Amniotic stem cell (primary cell): ENCODE measurements at places on chromosomes 1 and 21.

DNA sequence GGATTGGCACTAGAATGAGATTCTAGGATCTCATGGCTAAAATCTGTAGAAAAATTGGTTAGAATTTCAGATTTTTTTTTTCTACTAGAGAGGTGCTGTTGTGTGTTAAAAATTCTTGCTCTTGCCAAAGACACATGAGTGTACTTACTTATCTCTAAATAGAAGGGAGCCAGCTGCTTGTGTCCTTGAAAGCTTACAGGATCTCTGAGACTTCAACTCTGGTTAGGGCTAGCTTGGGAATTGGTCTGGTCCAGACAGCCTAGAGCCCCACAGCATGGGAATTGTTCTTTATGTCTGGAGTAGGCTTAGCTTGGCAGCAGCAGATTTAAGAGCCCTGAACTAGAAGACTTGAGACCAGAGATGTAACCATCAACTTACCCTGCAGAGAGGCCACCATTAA is 37.3 kb downstream of the MACO1 start:
- DNase-seq: no peak

DNA sequence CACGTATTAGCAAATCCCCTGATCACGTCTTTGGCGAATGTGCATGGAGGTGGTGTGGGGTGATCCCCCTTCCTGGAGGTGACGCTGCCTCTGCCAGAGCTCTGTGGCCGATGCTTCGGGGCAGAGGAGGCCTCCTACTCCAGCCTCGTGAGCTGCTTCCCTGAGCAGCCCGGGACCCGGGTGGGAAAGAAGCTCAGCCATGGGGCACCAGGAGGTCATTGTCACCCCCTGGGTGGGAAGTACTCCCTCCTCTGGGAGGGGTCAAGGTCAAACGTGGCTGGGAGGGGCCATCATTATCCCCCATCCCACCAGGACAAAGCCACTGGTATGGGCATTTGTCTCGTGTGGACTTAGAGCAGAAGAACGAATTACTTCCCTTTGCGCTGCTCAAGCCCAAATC is 40.7 kb downstream of the KCNAB2 start:
- no peak for DNase-seq

- DNase-seq: no peak
Measured at GRCh38 chr1:3420218-3420951, 34.1 kb upstream of the ARHGEF16 start.

GRCh38 chr1:178868706-178869105 is 2.2 kb downstream of the ANGPTL1 start:
- DNase-seq: no peak

DNA sequence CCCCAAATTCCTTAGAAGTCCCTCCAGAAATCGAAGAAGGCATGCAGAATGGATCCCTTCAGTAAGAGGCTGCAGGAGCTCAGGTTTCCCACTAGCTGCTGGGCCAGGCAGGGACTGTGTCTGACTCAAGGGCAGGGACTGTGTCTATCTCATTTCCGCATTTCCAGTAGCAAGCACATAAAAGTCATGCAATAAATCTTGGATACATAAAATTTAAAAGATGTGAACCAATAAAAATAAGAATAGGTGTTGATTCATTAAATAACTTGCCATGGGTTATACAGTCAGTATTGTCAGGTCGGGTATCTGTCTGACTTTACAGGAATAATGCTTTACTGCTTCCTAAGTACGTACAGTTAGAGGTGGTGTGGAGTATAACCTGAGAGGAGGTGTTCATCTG is 15.2 kb downstream of the PM20D1 start:
- no peak for DNase-seq

- peak; percentile 55 for DNase-seq
Measured at GRCh38 chr21:44370027-44370735, 16.8 kb downstream of the TRPM2 start.

DNA sequence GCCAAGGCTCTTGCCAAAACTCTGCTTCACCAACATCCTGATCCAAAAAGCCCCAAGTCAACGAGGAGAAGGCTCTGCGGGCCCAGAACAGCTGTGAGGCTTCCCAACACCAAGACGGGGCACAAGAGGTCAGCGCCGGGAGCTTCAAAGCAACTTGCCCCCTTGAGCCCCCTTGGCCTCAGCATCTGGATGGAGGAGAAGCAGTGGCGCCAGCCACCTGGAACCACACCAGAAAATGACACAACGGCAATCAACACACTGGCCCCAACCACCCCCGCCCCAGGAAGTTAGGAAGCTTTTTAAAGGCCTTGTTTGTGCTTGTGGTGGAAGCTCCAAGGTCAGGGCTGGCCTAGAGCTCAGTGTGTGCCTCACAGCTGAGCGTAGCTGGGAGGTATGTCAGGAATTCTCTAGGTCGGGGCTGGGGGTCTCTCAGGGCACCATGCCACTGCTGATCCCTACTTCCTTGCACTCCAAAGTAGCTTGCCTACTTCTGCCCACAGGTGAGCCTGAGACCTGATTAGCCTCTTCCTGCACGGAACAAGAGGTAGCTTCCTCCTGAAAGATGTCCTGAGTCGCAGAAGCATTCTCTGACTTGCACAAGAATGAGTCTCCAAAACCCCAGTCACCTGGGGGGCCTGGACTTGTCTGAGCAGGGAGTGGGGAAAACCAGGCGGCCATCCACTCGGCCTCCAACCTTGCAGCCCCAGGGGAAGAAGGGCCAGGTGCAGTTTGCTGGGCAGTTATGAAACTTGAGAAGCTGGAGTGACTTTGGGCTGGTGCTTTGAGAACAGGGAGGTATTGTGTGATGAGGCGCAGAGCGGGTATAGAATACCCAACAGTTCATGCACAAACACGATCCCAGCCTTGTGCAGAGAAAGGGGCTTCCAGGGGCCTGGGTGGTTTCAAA is 9.7 kb upstream of the SRP9 start:
- no peak for DNase-seq

GRCh38 chr1:113253187-113253586 is 137.1 kb upstream of the MAGI3 start:
- no peak for DNase-seq

DNA sequence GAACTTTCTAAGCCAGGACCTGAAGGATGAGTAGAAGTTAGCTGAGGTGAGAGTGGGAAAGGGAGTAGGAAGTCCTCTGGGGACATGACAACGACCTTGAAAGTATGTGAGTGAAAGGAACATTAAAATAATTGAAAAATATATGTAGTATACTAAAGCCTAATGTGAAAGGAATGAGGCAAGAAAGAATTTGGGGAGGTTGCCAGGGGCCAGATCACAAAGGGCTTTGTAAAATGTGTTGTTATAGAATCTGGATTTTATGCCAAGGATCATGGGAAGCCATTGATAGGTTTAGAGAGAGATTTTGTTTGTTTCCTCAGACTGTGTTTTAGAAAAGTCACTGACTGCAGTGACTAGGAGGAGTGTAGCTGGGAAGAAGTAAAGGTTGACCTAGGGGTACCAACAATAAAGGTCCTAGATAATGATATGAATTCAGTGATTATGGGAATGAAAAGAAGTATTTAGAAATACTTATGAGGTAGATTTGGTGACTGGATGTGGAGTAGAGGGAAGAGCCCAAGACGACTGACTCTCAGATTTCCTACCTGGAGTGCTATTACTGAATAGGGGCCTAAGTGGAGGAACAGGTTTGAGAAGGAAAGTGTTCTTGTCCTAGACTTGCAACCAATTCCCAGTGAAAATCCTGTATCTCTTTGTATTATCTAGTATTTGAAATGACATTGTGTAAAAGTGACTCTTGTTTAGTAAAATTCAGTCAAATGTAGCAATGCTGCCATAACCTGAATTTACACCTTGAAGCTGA is 179.8 kb downstream of the PHTF1 start:
- no peak for DNase-seq

GRCh38 chr1:25653558-25653957 is 37.0 kb downstream of the MAN1C1 start:
- no peak for DNase-seq

- DNase-seq: no peak
Measured at GRCh38 chr1:64337926-64338325, 132.0 kb upstream of the CACHD1 start.

GRCh38 chr1:4702932-4703331 is 48.5 kb downstream of the AJAP1 start:
- no peak for DNase-seq

DNA sequence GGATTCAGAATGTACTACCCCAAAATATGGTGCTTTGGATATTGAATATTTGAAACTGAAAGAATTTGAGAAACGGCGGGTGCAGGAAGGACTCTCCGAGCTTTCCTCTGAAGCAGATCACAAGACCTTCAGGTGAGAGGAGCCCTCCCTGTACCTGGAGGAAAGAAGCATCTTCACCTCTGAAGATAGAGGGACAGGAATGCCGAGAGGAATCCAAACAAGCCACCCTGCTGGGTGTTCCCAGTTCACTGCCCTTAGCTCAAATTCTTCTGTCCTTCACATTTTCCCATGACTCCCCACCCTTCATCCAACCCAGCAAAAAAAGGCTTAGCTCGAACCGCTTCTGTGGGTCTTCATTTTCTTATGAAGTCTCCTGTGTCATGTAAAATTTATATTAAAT is 18.2 kb upstream of the PADI2 start:
- DNase-seq: no peak

- no peak for DNase-seq
Measured at GRCh38 chr21:31145274-31145673, 107.0 kb upstream of the KRTAP19-8 start.

GRCh38 chr1:244963231-244963826 is 99.0 kb upstream of the HNRNPU start:
- DNase-seq: no peak

DNA sequence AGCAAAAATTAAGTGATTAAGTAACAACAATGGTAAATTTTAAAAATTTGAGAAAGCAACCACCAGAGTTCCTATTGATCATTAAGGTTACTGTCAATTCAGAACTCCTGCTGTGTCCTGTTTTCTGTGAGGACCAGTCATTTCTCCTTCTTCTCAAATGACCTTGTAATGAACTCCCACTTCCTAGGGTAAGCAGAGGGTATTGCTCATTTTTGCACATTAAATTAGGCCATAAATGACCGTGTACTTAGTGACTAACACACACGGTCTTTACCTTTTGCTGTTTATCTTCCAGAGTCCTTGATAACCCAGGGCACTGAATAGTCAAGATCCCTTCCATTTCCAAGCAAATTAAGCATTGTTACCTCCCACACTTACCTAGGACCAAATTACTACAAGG is 227.5 kb upstream of the LYPLAL1 start:
- DNase-seq: no peak

DNA sequence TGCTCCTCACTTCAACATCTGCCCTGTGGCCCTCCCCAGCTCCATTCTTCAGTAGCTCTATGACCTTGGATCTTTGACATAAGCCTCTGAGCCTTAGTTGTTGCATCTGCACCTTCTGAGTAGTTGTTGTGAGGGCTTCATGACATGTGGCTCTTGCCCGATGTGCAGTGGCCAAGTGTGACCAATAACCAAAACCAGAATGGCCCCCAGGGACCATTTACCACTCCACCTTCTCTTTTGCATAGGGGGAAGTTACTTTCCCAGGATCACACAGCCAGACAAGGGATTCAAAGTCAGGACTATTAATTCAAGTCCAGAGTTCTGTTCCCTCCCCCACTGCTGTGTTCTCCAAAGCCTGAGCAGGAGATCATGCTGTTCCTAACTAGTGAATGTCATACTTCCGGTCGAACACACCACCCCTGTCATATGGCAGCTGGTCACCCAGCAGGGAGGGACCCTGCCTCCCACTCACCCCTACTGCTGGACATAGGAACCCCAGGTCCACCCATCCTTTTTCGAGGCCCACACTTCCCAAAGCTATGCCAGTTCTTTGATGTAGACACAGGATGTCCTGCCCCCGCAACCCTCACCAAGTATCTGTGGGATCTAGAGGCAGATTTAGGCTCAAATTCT is 4.0 kb downstream of the FGR start:
- no peak for DNase-seq

GRCh38 chr1:77044133-77044849 is 174.9 kb downstream of the PIGK start:
- no peak for DNase-seq

DNA sequence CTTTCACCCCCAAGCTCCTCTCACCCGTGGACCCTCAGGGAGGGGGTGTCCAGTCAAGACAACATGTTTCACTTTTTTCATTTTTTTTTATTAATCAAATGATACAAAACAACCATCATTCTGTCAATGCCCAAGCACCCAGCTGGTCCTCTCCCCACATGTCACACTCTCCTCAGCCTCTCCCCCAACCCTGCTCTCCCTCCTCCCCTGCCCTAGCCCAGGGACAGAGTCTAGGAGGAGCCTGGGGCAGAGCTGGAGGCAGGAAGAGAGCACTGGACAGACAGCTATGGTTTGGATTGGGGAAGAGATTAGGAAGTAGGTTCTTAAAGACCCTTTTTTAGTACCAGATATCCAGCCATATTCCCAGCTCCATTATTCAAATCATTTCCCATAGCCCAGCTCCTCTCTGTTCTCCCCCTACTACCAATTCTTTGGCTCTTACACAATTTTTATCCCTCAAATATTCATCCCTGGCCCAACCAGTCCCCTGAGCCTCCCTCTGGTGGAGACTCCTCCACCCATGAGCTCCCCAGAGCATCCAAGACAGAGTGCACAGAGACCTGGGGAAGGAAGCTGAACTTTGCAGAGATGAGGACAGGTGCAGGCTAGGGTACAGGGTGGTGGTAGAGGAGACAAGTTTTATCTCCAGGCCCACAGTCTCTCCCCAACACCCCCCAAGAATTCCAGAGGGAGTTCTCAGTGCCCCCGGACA is 1.4 kb upstream of the S100A16 start:
- DNase-seq: no peak
